ENCODE measurements at places on chromosomes 1 and 21. TPM values are rescaled to one million over a fixed set of nuclear protein-coding genes. Genes with fewer than 3 reads are reported as not detected.

S100A16 gene
- 81.9 TPM for total RNA-seq

NECAP2 gene
- 81.4 TPM for total RNA-seq

MROH7 gene
- total RNA-seq = not detected

UTP11 gene
- 60.5 TPM for total RNA-seq

GRCh38 chr1:3898994-3899753 is 898 bp downstream of the C1orf174 start:
- DNase-seq = peak; percentile 6

- no peak for DNase-seq
Measured at GRCh38 chr1:244161236-244161510, 110.1 kb downstream of the ZBTB18 start.
